ENCODE measurements at places on chromosomes 2 and 18.
A peak's percentile ranks its signal among the peaks of the same experiment; 100 is the strongest.

DNA sequence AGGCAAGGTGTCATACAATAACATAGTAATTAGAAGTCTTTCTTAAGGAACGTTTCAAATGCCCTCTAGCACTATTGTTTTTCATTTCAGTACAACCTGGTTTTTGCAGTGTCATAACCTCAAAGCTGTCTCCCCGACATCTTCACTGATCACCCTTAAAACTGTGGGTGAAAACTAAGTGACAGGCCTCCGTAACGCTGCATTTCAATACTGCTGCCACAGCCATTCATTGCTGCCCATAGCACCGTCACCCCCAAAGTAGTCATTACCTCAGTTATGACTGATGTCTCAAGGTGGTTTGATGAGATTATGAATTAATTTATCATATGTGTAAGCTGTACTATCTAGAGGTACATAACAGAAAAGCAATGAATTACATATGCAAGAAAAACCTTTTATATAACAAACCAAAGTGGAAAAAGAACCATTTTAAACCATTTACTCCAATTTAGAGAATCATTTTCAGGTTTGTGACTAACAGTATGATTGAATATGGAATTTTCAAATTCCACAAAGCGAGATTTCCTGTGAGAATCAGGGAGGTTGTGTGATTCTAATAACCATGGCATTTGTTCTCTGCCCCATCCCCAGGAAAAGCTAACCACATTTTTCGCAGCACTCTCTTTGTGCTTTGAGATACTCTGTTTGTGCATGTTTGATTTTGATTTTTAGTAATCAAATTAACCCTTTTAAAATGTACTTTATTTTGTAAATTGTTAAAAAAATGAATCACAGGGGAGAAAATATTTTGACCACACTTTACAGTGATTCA is 263.0 kb downstream of the PTGR3 start:
- H3K36me3 ChIP-seq = no peaks in the 10 kb centered on the region
- no peak overlapping the region for H3K27ac ChIP-seq
- peak; percentile 30 for DNase-seq
- H3K27me3 ChIP-seq = no peaks in the 10 kb centered on the region

- peaks cover 18% of the 10 kb centered on the region for H3K36me3 ChIP-seq
- no peak for DNase-seq
- peaks cover 6% of the 10 kb centered on the region for H3K4me1 ChIP-seq
- H3K4me3 ChIP-seq = no peak overlapping the region
- H3K27ac ChIP-seq = no peak overlapping the region
These were observed 21.7 kb downstream of the KCTD18 start for GRCh38 chr2:200488169-200488568.

- H3K4me3 ChIP-seq = no peak within 1 kb of the TSS
- peaks cover 27% of the 10 kb centered on the region for H3K27me3 ChIP-seq
- H3K36me3 ChIP-seq = no peaks in the 10 kb centered on the region
- no peak within 1 kb of the TSS for H3K27ac ChIP-seq
- no peak for DNase-seq
- H3K4me1 ChIP-seq = no peaks in the 10 kb centered on the region
These were observed at the start of gene CAPN13 for GRCh38 chr2:30807249-30807648. Gene CAPN13, minus strand, starts transcription at chr2:30807446. Its CDS starts 20,121 bp downstream, at chr2:30787325.

DNA sequence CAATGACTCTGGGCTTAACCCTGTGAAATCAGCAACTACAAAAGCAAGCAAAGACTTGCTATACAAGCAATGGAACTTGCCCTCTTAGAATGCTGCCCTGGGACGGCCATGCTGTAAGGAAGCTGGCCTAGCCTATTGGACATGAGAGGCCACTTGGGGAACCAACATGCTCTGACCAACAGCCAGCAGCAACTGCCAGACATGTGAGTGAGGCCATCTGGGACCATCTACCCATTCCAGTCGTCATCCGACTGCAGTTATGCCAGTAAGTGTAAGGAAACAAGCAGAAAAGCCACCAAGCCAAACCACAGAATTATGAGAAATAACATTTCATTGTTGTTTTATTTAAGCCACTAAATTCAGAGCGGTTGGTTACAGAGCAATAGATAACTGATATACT is 40.9 kb downstream of the CLASP1 start:
- H3K4me3 ChIP-seq = no peak overlapping the region
- H3K36me3 ChIP-seq = peaks cover 8% of the 10 kb centered on the region
- DNase-seq = no peak
- no peaks in the 10 kb centered on the region for H3K4me1 ChIP-seq
- no peak overlapping the region for H3K27ac ChIP-seq
- no peaks in the 10 kb centered on the region for H3K27me3 ChIP-seq

GRCh38 chr2:84029903-84030575 is 429.0 kb downstream of the SUCLG1 start:
- H3K4me3 ChIP-seq = no peak overlapping the region
- no peaks in the 10 kb centered on the region for H3K4me1 ChIP-seq
- H3K27me3 ChIP-seq = no peaks in the 10 kb centered on the region

GRCh38 chr18:62827397-62827796 is 112.1 kb downstream of the PHLPP1 start:
- H3K4me3 ChIP-seq = no peak overlapping the region
- H3K27me3 ChIP-seq = no peaks in the 10 kb centered on the region
- H3K4me1 ChIP-seq = no peaks in the 10 kb centered on the region
- H3K36me3 ChIP-seq = no peaks in the 10 kb centered on the region

DNA sequence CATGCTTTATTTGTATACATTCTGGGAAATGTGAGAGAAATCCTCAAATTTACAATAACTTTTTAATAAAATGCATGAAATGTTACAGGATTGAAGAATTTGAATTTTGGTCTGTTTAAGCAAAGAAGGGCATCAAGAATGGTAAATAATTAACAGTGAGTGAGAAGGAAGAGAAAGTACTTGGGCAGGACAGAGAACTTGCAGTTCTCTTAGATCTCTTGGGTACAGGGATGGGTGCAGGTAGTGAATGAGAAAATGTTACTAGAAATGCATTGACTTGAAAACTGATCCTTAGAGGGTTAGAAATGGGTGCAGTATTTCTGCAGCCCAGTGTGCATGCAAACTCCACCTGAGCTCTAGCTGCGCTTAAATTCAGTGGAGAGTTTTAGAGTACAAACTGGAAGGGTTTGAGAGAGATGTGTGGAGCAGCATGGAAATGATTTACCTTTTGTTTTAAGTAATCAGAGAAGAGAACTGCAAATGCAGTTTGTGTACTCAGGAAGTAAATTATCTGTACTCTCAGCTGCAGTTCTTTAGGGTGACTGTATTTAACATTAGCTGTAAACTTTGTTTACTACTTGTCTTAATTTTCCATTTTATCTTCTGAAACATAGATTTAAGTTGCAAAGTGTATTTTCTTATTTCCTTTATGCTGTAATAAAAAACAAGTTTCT is 51.0 kb upstream of the RAB27B start:
- peak overlapping the region; percentile 98 for H3K27ac ChIP-seq
- peaks cover 41% of the 10 kb centered on the region for H3K4me1 ChIP-seq
- no peak for DNase-seq

- no peak overlapping the region for H3K27ac ChIP-seq
- H3K27me3 ChIP-seq = no peaks in the 10 kb centered on the region
- no peaks in the 10 kb centered on the region for H3K36me3 ChIP-seq
- no peak for DNase-seq
These were observed 365.2 kb downstream of the FBXO15 start for GRCh38 chr18:73782405-73782804.

GRCh38 chr2:119282996-119283511 is 59.4 kb downstream of the STEAP3 start:
- no peaks in the 10 kb centered on the region for H3K27me3 ChIP-seq
- no peaks in the 10 kb centered on the region for H3K36me3 ChIP-seq
- H3K4me1 ChIP-seq = peaks cover 14% of the 10 kb centered on the region
- peak overlapping the region; percentile 72 for H3K27ac ChIP-seq
- DNase-seq = peak; percentile 5
- H3K4me3 ChIP-seq = no peak overlapping the region

- H3K4me1 ChIP-seq = peaks cover 30% of the 10 kb centered on the region
- H3K27me3 ChIP-seq = no peaks in the 10 kb centered on the region
- peak; percentile 71 for DNase-seq
- H3K27ac ChIP-seq = no peak overlapping the region
- no peak overlapping the region for H3K4me3 ChIP-seq
These were observed 52.3 kb downstream of the RAB27B start for GRCh38 chr18:54880395-54881105.

DNA sequence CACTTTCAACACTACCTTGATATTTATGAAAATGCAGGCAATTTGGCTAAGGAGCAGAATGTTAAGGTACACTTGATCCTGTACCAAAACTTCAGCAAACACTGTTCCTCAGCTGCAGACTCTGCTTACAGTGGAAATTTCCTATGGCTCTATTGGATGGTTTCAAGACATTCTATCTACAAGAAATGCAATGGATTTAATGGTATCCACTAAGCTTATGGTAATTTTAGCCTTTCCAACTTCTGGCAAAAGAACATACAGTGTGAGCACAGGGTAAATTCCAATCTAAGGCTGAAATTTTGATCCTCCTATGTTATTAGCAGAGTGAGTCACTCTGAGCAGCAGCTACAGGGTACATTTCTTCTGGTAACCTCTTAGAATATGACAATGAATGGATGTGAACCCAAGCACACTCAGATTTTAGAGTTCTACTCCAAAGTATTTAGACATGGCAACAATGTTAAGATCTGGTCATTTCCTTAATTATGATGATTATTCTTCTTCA is 361.8 kb upstream of the PIK3C3 start:
- no peak for DNase-seq
- H3K4me1 ChIP-seq = no peaks in the 10 kb centered on the region
- H3K4me3 ChIP-seq = no peak overlapping the region
- no peaks in the 10 kb centered on the region for H3K27me3 ChIP-seq

DNA sequence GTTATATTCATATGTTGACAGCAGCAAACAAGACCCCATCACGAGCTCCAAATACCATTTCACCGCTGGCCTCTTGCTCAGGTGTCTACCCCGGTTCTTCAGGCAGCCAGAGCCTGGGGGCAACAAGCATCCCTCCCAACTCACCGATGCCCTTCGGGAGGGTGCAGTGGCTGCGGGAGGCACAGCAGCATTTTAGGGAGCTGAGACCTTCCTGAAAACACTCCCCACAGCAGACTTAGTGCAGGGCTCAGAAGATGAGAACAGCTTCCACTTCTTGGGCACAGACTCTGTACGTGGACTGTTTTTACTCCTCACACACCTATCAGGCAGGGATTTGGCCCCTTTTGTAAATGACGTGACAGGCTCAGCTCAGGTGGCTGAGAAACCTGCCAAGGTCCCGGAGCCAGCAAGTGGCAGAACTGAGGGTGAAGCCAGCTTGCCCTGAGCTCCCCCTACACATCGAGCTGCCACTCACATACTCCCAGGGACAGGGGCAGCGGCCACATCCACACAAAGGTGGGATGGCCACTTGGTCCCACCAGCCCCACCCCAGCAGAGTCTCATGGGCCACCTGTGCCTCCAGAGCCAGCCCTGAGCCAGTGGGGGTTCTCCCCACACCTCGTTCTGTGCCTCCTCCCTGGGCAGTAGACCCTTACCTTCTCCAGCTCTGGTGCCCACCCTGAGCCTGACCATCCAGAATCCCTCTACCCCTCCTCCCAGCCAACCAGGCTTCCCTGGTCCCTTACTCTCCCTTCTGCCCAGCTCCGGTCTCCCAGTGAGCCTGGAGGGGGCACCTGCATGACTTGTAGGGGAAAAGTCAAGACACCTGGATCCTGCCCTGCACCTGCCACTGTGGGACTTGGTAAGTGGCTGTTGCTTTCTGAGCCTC is 28.5 kb downstream of the CYP27C1 start:
- H3K27ac ChIP-seq = no peak overlapping the region
- DNase-seq = no peak
- H3K4me1 ChIP-seq = peaks cover 17% of the 10 kb centered on the region
- H3K4me3 ChIP-seq = no peak overlapping the region

DNA sequence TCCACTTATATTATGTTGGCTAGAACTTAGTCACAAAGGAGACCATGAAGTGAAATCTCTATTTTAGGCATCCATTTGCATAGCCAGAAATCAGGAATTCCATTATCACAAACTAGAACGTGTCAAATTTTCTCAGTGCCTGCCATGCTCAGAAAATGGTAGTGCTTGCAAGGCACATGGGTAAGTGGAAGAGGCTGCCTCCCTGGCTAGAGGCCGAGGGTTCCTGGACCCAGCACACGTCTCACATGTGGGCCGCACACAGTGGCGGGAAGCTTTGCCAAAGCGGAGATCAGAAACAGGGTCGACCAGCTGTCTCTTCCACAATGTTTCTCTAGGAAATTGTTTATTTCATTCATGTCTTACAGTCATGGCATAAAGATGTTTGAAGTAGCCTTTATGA is 42.3 kb downstream of the TRAF3IP1 start:
- H3K4me3 ChIP-seq = no peak overlapping the region
- DNase-seq = no peak
- peaks cover 2% of the 10 kb centered on the region for H3K4me1 ChIP-seq
- H3K27ac ChIP-seq = no peak overlapping the region

All from GM23248 (cell line).